CD14-positive monocyte (primary cell): ENCODE measurements at places on chromosomes 1 and 21.

GRCh38 chr1:31509124-31510072 lies 66.9 kb upstream of the TINAGL1 start:
- DNase-seq = peak; percentile 33

- DNase-seq = peak; percentile 79
These were observed 8.7 kb upstream of the GPR161 start for GRCh38 chr1:168145184-168146159.

GRCh38 chr1:119336848-119337247 lies 31.7 kb upstream of the HAO2 start:
- DNase-seq = no peak

DNA sequence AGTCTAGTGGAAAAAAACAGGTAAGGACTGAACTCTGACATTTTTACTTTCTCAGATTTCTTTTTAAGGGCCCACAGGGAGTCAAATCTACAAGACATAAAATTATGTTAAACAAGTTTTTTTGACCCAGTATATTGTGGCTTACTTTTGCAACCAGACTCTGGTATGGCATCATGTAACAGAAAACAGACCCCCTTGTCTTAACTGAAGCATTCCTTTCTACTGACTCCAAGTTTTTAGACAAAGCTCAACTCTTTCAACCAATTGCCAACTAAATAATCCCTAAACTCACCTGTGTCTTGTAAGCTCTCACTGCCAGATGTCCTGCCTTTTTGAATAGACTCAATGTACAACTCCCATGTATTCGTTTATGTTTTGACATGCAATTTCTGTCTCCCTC lies 64.3 kb downstream of the FASLG start:
- DNase-seq = no peak

- no peak for DNase-seq
These were observed 2.1 kb downstream of the GALNT2 start for GRCh38 chr1:230068952-230069684.

DNA sequence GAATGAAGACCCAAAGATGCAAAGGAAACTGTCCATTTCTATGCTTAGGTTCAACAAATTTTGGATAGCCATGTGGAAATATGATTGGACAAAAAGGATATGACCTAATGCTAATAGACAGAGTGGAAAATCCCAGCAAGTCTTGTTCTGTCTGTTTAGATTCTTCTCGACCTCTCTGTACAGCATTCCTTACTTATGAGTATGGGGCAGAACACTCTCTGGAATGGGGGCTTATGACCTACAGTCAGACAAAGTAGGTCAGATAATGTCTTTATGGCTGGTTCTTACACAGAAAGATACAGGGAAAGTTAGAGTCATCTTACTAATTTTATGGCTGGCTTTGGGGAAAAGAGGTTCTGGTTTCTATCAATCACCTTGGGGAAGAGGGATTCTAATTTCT lies 2.8 kb downstream of the GCSAML start:
- DNase-seq = no peak

DNA sequence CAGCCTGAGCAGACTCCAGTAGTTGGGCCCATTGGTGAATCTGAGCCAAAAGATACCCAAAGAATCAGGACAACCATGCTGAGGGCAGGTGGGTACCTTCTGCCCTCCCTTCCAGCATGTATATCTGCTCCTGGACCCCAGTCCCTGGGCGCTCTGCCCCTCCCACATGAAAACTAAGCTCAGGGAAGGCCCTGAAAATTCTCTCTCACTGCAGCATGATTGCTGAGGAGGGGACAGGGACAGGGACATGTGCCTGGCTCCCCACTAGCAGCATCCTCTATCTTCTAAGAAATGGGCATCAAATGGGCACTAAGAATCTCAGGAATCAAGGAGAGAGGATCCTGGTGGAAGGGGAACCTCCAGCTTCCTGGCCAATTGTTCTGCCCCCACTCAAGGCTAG lies 446.0 kb downstream of the MATN1 start:
- no peak for DNase-seq

GRCh38 chr21:30478004-30478403 lies 2.2 kb downstream of the KRTAP19-1 start:
- DNase-seq = no peak

GRCh38 chr1:35605867-35606182 lies 32.7 kb downstream of the TFAP2E start:
- DNase-seq = no peak

- DNase-seq = no peak
These were observed 40.6 kb downstream of the CAPN2 start for GRCh38 chr1:223752721-223753515.

DNA sequence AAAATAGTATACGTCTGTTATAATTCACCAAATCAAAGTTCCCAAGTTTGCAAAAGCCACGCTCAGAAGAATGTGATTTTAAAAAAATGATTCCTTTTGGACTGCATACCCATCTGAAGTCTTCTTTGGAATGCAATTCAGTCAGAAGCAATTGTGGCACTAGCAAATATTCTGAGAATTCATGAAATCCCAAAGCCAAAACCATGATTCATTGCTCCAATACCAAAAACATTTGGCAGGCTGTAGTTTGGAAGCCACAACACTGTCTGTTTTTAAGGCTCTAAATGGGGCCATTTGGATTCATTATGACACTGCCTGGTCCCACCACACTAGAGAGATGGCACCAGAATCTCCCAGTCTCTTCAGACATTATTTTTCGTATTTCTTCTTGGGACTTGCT lies 21.8 kb upstream of the LRRC53 start:
- no peak for DNase-seq

DNA sequence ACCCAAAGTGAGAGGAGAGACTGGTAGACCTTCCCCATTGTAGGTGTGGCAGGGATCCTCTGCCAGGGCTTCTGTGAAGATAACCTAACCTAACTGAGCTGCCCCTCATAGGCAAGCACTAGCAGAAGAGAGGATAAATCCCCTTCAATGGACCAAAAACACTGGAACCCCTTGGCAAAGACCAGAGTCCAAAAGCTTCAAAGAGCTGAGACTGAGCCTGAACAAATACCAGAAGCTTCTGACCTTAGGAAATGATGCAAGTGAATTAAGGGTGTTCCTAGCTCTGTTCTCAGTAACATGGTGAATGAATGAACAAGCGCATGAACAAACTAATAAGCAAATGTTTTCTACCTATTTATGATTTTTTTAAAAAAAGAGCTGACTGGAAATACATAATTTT lies 123.2 kb downstream of the RRAGC start:
- DNase-seq = no peak

DNA sequence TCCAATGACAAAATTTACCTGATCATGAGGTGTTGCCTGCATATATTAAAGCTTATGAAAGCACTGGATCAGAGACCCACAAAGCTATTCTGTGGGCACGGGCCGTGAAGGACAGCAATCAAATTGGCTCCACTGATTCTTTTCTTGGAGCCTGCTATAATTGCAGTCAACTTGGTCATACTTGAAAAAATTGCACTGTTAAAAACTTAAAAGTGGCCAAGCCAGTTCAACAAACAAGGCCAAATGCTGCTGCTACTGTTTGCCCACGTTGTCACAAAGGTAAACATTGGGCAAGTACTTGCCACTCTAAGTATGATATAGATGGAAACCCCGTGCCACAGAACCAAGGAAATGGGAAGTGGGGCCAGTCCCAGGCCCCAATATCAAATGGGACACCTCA lies 37.8 kb downstream of the CYP4A11 start:
- DNase-seq = no peak

DNA sequence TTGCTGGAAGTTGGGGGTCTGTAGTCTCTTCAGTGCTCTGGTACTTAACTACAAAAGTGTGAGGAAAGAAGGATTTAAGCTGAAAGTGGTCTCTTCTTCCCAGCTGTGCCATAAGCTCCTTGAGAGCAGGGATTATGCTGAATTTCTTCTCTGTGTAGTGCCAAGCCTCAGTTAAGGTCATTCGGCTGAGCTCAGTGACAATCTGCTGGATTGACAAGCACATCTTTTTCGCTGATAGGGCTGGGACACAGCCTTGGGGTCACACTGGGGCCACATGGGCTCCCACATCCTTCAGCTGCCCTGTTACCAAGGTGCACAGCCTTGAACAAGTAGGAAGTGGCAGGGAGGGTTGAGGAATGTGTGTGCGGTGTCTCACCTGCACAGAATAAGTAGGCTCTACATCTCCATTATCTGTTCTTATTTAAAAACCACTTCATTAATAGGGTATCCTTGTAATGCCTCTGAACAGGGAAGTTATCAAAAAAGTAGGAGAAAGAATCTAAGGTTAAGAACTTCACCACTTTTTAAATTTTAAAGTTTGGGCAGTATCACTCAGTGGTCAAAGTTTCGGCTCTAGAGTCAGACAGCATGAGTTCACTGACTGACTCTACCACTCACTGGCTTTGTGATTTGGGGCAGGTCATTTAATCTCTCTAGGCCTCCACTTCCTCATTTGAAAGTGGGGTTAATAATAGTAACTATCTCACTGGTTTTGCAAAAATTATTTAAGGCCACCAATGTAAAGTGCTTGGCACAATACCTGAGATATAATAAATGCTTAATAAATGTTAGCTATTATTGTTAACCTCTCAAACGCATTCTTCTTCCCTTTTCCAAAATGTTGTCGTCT lies 10.3 kb downstream of the ZBTB40 start:
- no peak for DNase-seq

- DNase-seq = no peak
These were observed 753.1 kb downstream of the NCAM2 start for GRCh38 chr21:21751286-21751685.

DNA sequence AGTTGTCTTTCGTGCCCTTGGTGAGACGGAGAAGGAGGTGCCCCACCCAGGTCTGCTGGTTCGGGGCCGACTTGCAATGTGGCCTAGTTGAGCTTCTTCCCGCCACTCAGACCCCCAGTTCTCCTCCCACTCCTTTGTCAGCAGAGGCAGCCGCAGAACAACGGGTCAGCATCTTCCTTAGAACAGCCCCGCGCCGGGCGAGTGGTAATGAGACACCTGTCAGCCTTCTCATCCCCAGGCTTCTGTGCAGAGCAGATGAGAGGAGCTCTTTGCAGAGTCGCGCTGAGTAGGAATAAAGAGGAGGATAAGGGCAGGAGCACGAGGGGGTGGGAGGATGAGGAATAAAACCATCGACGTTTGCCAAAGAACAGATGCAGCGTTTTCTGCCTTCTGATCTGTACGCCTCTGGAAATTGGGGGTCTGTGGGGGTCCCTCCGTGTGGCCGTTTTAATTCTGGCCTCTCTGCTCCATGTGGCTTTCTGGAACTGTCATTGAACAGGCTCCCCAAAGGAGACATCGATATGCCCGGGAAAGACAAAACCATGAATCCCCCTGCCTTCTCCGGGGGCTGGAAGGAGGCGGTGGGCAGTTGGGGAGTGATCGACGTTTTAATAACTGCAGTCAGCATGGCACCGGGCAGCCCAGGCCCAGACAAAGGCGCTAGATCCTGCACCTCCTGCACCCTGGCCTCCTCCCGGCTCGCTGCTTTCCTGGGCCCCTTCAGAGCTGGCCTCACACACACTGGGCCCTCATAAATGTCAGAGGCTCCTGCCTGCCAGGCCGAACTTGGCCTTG lies 27.5 kb upstream of the IGSF21 start:
- DNase-seq = no peak

DNA sequence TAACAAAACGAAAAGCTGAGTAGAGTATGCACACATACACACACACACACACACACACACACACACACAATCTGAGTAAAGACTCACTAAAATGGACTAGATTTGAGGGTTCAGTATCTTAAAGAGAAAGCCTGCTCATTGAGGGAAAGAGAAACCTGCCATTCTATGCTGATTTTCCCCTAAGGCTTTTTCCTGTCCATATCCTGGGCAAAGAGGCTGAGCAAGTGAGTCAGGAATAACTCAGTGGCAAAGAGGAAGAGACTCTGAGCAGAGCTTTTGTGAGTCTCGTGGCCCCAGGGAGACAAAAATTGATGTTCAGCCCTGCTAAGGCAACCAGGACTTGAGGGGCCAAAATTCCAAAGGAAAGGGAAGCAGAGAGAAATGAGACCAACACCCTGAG lies 37.3 kb upstream of the RUNX1 start:
- no peak for DNase-seq

DNA sequence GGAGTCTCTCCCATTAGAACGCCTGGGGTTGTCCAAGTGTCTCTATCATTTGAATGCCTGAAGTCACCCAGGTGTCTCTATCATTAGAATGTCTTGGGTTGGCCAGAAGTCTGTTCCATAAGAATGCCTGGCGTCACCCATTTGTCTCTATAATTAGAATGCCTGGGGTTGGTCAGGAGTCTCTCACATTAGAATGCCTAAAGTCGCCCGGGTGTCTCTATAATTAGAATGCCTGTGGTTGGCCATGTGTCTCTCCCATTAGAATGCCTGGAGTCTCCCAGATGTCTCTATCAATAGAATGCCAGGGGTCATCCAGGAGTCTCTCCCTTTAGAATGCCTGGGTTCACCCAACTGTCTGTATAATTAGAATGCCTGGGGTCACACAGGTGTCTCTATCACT lies 54.5 kb downstream of the RNF187 start:
- DNase-seq = no peak

GRCh38 chr1:23791516-23792047 lies 637 bp downstream of the LYPLA2 start:
- DNase-seq = peak; percentile 23

- DNase-seq = no peak
These were observed 3.1 kb downstream of the LRP8 start for GRCh38 chr1:53324728-53325297.

DNA sequence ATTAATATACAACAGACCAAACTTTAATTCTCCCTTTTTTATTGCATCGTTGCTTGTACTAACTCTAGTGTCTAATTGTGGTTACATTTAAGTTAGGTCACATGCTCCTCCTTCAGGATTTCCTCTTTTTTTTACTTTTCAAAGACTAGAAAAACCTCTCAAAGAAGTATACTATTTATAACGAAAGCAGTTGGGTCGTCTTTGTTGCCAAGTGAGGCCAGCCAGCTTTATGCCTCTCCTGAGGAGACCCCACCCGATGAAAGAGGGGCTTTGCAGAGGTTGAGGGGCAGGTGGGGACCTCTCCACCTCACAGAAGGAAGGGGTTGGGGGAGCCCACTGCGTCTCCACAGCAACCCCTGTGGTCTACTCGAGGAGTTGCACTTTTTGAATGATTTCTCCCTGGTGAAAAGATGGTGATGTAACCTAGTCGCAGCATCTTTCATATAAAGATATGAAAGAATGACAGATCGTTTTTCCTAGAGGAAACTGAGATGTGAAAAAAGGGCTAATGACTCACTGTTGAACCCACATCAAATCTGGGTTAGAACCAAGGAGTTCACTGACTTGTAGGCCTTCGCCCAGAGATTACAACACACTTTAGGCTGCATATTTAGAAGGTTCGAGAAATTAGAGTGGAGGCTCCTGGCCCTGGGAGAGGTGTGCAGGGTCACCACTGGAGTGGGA lies 6.4 kb downstream of the TGFB2 start:
- DNase-seq = peak; percentile 83

DNA sequence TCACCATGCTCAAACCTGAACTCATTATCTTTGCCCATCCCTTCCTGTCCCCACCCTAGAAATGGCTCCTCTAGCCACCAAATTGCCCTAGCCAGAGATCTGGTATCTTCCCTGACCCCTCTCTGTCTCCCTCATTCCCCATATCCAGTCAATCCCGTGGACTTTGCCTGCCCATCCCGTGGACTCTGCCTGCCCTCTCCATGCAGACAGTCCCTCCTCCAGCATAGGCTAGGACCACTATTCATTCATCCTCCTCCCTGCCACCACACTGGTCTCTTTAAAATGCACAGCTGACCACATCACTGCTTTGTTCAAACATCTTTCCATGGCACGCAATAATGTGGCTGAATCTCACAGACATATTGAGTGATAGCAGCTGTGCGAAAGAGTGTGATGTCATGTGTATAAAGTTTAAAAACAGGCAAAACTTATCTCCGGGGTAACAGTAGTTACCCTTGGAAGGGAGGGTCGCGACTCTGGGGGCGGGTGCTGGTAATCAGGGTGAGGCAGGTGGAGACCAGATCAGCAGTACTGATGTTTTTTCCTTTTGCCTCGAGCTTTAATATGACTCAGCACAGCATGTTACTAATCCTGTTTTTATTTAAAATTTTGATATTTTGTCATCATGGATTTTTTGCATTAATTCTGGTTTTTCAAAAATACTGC lies 4.8 kb upstream of the SLC2A1 start:
- DNase-seq = peak; percentile 27
